Spinal cord (tissue), 10 donors: ENCODE measurements at places on chromosomes 12 and 14. TPM values are rescaled to one million over a fixed set of nuclear protein-coding genes. Genes with fewer than 3 reads are reported as not detected.

DNA sequence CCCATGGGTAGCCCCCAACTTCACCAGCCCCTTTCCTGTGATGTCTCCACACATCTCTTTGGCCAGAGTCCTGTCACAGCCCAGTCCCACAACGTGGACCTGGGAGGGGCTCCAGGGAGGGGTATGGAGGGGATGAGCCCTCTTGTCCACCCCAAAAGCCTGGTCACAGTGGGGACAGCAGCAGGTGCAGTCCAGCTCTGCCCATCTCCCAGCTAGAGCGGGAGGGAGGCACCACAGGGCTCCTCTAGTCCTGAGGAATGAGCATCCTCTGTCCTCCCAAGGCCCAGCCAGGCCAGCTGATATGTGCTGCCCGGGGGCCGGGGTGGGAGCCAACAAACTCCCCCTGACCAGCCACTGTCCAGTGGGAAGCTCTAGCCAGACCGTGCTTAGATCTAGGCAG lies 43.5 kb upstream of the EIF5 start:
- DNase-seq = no peak

Gene WNT5B
- 14.3 TPM for polyA plus RNA-seq

DNA sequence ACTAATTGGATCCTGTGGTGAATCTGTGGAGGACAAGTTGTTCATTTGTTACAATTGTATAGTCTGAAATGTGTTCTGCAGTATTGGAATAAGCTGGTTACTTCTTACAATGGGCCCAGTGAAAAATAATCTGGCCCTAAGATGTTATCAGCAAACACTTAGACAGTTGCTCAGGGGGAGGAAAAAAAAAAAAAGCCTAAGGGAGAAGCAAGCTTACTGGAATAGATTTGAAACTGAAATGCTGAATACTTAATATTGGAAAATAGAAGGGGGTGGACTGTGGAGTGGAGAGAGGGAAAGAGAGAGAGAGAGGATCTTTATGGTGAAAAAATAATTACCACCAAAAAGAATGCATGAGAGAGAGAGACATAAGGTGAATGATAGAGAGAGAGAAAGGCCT lies 4.0 kb downstream of the FOXG1 start:
- DNase-seq = no peak

Gene ADGRD1
- polyA plus RNA-seq = 11.4 TPM

- no peak for DNase-seq
Observed at GRCh38 chr12:90020881-90021280, 312.2 kb upstream of the ATP2B1 start.

Gene SCFD1
- 78.3 TPM for polyA plus RNA-seq

Gene KRT8
- polyA plus RNA-seq = 1.7 TPM

Gene MLXIP
- 46.6 TPM for polyA plus RNA-seq

Gene ASIC1
- polyA plus RNA-seq = 148 TPM

Gene IGF1
- 5.7 TPM for polyA plus RNA-seq

DNA sequence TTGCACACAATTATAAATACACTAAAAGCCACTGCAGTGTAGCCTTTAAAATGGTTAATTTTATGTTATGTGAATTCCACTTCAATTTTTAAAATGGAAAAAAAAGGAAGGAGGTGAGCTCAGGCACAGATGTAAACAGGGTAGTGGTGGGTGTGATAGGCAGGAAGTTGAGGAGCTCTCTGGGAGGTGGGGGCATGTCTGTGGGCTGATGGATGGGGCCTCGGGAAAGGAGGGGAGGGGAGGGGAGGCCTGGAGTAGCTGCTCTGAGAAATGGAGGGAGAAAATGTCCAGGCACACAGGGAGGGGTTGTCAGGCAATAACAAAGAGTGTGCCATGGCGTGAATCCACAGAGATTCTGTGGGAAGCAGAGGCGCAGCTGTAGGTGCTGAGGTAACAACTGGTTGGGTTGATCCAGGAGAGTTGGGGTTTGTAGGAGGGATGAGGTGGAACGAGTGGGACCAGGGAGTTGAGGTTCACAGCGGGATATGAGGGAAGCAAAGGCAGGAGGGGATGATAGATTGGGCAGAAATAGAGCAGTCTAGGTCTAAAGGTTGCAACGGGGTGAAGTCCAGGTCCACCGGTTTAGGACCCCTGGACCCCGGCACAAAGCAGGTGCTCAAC lies 57.2 kb downstream of the LTBP2 start:
- DNase-seq = no peak

GRCh38 chr14:88706425-88706824 lies 86.3 kb downstream of the EML5 start:
- no peak for DNase-seq

- DNase-seq = no peak
Observed at GRCh38 chr12:90305379-90305778, 596.7 kb upstream of the ATP2B1 start.

DNA sequence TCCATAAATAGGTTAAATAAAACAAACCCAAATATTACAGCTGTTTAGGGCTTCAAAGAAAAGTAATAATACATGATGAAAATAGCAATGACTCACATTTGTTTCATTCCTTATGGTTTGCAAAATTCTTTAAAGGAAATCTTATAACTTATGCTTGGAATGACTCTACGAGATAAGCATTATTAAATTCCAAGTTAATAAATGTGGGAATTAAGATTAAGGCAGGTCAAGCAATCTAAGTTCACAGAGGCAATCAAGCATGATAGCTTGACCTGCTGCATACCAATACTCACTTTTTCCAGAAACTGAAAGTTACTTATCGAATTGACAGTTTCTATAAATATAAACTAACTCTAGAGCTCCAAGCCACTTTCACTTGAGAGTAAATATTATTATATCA lies 1002.9 kb upstream of the SEL1L start:
- DNase-seq = no peak

Gene SUSD6
- polyA plus RNA-seq = 19.6 TPM

DNA sequence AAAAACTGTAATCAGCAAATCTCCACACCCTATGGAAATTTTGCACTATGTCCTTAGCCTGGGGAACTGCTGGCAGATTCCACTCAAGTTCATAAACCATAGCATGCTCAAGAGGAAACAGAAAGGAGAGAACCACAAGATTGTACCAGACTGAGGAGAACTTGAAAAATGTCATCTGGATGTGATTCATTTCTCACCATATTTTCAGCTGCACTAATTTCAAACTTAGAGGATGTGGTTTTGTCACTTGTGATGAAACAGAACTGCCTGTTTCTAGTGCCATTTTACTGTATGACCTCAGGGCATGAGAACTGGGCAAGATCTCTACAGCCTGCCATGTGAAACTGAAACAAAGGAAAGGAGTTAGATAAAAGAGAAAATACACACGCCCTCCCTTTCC lies 1493.1 kb upstream of the FLRT2 start:
- no peak for DNase-seq

Gene PRPH
- 341 TPM for polyA plus RNA-seq

- no peak for DNase-seq
Observed at GRCh38 chr14:77206877-77207389, 25.3 kb downstream of the TMEM63C start.

- DNase-seq = no peak
Observed at GRCh38 chr12:8996682-8997405, 7.5 kb downstream of the KLRG1 start.

- DNase-seq = no peak
Observed at GRCh38 chr12:69064734-69065443, 131.9 kb upstream of the CPM start.

Gene RNF212B
- not detected for polyA plus RNA-seq

DNA sequence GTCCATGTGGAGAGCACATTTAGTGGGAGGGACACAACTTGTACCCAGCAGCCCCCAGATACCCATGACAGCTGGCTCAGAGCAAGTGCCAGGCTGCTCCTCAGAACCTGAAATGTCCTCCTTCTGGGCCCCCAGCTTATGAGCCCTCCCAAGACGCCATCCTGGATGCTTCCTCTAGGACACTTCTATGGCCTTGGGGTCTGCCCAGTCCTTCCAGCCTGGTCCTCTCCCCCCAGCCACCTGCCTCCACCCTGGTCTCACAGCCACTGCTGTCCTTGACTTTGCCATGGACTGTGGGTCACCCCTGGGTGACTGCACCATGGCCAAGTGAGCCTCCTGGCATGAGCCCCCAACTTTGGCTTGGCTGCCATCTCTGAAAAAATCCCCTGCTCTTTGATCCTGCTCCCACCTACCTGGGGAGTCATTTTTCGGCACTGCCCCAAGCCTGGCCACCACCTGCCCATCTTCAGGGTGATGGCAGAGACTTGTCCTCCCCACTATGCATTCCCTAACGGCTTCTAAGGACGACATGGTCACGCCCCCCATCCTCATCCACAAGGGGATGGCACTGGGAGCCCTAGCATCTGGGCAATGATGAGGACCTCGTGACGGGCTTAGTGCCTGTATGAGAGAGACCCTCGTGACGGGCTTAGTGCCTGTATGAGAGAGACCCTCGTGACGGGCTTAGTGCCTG lies 323.7 kb downstream of the TMEM121 start:
- no peak for DNase-seq

DNA sequence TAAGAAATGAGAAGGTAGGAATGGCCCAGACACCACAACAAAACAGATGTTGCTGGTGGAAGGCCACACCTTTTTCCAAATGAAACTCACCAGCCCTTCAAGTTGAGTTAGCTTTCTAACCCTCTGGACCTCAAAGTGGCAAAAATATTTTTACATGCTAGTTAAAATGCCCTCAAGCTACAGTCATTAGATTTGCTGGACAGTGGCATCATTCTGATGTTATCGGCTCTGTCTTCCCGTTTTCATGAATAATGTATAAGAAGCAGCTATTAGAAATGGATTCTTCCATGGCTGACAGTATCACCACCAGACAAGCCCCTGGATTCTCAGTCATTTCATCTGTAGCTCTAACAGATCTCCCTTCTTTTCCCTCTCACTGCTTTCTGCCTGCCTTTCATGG lies 37.1 kb upstream of the PLXNC1 start:
- DNase-seq = no peak
